GM19239 (cell line): ENCODE measurements at places on chromosomes 5 and 9.

- no peak for DNase-seq
Measured at GRCh38 chr5:136295914-136296313, 69.4 kb downstream of the TRPC7 start.

GRCh38 chr5:115342590-115343377 lies 46.3 kb upstream of the CCDC112 start:
- no peak for DNase-seq

GRCh38 chr5:154189819-154190594 lies 526 bp upstream of the GALNT10 start:
- DNase-seq = peak; percentile 90

DNA sequence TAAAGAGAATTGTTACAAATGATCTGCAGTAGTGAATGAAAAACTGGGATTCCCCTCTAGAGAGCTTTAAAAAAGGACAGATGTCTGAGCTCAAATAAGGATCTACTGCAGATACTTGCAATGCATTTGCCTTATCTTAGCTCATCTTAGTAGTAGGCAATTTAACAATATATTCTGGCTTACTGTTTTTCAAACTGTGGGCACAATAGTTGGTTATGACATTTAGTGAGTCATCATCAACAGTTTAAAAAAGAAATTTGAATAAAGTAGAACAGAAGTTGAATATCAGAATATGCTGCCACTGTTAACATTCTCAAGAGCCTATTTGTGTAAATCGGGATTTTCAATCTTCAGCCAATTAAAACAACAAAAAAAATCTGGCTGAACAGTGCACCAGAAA lies 6.7 kb upstream of the CAST start:
- no peak for DNase-seq

DNA sequence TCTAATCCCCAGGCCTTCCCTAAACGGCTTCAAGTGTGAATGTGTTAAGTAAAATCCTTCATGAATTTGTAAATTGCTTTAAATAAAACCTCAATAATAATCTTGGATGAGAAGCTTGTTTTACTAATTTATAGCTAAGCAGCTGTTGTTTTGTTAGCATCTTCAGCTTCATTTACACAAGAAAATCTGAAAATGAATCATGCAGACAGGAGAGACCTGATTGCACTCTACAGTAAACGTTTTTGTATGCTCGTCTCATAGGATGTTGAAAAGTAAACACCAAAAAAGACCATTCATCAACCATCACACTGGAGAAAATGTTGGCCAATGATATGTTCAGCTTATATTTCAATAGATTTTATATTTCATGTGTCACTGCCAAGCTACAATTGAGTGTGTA lies 40.4 kb upstream of the MAP3K1 start:
- no peak for DNase-seq

DNA sequence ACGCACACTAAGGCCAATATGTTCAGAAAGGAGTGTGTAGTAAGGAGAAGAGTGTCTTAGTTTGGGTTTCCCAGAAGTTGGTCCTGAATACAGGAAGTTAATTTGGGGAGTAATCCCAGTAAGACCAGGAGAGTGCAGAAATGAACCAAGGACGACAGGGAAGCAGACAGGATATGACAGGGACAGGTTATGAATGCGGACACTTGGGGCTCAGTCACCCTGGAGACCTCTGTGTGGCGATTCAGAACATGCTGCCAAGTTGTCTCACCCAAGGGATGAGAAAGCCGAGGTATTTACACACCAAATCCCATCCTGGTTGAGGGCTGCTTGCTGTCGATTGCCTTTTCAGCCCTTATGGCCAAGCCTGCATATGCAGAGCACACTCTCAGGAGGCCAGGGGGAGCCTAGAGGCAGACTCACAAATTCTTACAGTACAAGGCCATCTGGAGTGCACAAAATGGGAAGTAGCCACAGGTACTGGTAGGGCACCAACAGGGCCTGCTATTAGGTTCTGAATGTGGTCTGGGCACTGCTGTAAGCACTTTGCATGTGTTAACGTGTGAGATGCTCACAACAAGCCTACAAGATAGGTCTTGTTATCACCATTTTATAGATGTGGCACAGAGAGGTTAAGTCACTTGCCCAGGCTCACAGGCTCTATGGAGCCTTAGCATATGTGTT lies 233.1 kb upstream of the ANKRD55 start:
- no peak for DNase-seq

DNA sequence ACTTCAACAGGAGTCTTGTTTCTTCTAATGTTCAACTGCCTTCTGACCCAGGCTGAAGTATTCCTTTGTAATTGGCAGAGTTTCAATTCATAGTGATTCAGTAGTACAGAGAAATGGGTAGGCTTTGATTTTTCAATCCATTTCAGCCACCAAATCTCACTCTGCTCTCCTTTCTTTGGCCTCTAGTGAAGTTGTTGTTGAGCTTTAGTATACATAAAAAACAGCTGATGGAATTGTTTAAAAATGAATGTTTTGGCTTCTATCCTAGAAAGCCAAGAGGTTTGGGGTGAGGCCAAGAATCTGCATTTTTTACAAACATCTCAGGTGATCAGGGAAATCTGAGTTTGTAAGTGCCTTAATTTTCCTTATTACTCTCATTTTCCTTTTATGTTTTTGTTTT lies 182.9 kb upstream of the MAP1B start:
- DNase-seq = no peak

DNA sequence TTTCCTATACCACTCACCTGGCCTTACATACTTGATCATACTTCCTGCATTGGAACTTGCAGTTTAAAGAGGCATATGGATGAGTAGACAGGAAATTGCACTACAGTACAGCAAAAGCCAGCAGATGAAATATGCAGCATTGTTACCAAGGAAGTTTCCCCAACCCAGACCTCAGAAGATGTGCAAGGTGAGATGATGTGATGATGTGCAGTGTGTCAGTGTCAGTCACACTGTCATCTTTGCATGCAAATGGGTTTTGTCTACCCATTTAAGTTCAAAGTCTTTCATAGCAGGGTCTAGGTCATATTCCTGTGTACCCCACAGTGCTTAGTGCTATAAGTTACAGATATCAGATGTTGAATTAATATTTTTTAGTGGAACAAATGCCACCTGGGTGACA lies 89.3 kb upstream of the CER1 start:
- DNase-seq = no peak

GRCh38 chr5:150596826-150597225 lies 43.6 kb upstream of the SYNPO start:
- no peak for DNase-seq

GRCh38 chr5:26674846-26675245 lies 363.5 kb downstream of the CDH9 start:
- DNase-seq = no peak

GRCh38 chr9:8652255-8652654 lies 852.7 kb upstream of the DMAC1 start:
- DNase-seq = no peak
